AG04449 (cell line): ENCODE measurements at places on chromosomes 2 and 18.

- no peak for DNase-seq
Measured at GRCh38 chr2:95050385-95051300, 25.1 kb downstream of the MAL start.

- no peak for DNase-seq
Measured at GRCh38 chr2:201357221-201357620, at the start of gene FLACC1. Gene FLACC1, minus strand, starts transcription at chr2:201357345. Its CDS starts 5,941 bp downstream, at chr2:201351404.

- DNase-seq, result no peak
Measured at GRCh38 chr18:57329856-57330255, 22.5 kb upstream of the ST8SIA3 start.

DNA sequence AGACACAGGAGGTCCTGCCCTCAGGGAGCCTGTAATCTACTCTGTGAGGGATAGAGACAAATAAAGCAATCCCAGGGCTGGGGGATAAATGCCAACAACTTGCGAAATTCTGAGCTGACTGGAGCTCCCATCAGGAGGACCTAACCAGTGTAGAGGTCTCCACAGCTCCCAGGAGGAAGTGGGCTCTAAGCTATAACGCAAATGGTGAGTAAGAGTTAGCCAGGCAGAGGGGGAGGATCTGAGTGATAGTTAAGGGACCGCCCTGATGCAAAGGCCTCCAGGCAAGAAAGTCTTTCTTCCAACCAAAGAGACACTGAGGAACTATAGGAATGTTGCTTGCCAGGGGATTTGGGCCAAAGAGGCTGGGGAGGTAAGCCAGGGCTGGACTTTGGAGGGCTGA is 16.0 kb upstream of the ZNF532 start:
- DNase-seq, result no peak

GRCh38 chr2:54617409-54617808 is 106.1 kb upstream of the EML6 start:
- DNase-seq, result no peak

DNA sequence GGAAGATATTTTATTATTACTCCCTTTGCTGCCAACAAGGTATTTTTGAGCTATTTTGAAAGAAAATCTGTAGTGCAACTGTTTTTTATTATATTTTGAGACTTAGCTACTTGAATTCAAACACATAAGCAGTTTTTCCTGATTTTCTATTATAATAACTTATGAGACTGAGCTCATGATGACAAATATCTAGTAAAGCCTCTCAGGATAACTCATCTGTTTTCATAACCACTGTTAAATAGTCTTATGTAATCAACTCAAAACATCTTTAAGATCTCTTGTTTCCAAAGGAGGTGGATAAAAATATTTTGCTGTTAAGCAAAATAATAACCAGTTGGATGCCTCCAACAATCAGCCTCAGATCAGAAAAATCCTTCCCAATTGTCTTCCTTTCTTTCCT is 21.9 kb upstream of the PPP1CB start:
- no peak for DNase-seq

DNA sequence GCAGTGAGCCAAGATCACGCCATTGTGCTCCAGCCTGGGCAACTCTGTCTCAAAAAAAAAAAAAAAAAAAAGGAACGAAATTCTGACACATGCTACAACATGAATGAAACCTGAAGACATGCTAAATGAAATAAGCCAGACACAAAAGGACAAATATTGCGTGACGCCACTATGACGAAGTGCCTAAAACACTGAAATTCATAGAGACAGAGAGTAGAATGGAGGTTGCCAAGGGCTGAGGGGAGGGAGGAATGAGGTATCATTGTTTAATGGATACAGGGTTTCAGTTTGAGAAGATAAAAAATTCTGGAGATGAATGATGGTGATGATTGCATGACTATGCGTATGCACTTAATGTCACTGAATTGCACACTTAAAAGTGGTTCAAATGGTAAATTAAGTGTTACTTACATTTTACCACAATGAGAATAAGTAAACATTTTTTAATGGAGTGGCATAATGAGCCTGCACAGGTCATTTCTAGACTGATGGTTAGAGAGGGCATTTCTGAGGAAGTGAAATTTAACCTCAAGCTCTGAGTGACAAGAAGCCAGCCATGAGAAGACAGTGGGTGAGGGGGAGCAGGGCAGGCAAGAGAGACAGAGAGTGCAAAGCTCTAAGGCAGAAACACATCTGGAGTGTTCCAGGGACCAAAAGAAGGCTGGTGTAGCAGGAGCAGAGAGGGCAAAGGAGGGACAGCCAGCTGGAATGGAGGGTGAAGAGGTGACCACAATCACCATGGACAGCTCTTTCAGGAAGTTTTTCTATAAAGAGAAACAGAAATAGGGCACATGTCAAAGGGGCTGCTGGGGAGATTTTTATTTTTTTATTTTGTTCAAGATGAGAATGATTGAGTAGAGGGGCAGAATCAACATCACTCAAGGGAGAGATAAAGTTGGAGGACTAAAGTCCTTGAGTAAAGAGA is 20.6 kb upstream of the EXOC6B start:
- DNase-seq, result no peak
